T-helper 17 cell (primary cell): ENCODE measurements at places on chromosomes 13 and 19.

DNA sequence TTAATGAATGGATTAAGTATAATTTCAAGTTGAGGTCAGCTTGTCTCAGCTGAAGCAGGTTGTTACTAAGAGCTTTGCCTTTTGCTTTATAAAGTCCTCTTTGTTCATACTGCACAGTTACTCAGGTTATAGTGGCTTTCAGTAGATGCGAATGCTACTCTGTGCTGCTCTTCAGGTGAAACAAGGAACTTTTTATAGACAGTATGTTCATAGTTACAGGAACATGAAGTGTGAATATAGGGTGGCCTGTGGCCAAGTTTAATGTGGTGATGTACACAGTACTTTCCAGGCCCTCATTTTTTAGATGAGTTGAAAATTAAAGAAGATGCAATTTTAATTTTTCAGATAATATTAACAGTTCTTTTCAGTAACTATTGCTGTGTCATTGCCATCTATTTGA, 20.8 kb downstream of the SUGT1 start:
- DNase-seq: no peak

DNA sequence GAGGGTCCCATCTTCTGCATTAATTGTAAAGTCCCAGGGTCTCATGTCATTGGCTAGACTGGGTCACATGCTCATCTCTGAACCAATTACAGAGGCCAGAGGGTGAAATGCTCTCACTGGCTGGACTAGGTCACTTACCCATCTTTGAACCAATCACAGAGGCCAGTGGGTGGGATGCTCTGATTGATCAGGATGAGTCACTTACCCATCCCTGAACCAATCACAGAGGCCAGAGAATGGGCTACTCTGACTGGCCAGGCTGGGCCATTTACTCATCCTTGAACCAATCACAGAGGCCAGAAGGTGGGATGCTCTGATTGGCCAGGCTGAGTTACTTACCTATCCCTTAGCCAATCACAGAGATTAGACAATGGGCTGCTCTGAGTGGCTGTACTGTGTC, 5.3 kb downstream of the MISP start:
- DNase-seq: no peak

GRCh38 chr19:5957170-5957569, 20.8 kb downstream of the RANBP3 start:
- DNase-seq: no peak

DNA sequence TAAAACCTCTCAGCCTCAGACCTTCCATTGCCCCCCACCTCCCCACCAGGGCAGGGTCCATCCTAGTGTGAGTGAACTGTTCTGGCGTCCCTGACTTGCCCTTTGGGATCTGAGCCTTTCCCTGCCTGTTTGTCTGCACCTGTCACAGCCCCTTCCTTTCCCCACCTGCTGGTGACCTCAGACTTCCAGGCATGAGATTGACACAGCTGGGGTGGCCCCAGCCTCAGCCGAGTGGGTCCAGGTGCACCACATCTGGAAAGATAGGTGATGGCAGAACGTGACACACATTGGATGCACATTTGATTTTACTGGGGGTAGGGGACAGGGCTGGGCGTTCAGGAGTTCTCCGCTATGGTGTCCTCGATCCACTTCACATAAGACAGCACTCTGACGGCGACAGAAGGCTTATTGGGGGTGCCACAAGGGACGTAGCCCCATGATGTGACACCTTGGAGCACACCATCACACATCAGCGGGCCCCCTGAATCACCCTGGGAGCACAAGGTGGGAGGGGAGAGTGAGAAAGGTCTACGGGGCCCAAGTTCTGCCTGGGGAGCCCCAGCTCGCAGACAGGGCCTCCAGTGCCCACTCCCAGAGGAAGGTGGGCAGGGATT, 4.6 kb downstream of the KLK1 start:
- DNase-seq: no peak
